ENCODE measurements at places on chromosomes 6 and 20.

DNA sequence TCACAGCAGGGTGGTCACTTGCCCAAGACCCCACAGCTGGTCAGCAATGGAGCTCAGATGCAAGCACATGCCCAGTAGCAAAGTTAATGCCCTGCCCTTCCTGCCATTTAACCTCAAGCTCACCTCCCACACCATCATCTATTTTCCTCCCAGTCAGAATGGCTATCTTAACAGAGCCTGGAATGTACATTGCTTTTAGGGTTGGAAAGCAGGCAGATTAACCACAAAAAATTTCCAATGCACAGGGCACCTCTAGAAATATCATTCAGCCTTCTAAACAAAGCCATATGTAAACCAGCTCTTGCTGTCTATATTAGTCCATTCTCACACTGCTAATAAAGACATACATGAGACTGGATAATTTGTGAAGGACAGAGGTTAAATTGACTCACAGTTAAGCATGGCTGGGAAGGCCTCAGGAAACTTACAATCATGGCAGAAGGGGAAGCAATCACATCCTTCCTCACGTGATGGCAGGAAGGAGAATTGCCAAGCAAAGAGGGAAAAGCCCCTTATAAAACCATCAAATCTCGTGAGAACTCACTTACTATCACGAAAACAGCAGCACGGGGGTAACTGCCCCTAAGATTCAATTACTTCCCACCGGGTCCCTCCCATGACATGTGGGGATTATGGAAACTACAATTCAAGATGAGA is 106.9 kb downstream of the FYN start:
- DNase-seq: no peak

GRCh38 chr20:11249683-11250082 is 575.9 kb upstream of the JAG1 start:
- DNase-seq: no peak

GRCh38 chr6:108565091-108565766 is 4.5 kb downstream of the FOXO3 start:
- no peak for DNase-seq

GRCh38 chr6:35786810-35787209 is 6.0 kb downstream of the CLPSL1 start:
- DNase-seq: peak; percentile 25

DNA sequence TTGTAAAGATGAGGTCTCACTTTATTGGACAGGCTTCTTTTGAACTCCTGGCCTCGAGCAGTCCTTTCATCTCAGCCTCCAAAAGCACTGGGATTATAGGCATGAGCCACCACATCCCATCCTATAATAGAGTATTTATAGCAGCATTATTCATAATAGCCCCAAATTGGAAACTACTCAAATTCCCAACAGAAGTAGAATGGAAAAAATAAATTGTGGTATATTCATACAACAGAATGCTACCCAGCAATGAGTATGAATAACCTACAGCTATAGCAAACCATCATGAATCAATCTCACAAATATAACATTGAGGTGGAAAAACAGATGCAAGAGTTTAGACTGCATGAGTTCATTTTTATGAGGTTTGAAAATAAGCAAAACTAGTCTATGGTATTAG is 84.8 kb upstream of the BTBD3 start:
- DNase-seq: no peak

Measured in ACHN (cell line).